Trophoblast cell (in vitro differentiated cells and primary cell): ENCODE measurements at places on chromosomes 6 and 20.

DNA sequence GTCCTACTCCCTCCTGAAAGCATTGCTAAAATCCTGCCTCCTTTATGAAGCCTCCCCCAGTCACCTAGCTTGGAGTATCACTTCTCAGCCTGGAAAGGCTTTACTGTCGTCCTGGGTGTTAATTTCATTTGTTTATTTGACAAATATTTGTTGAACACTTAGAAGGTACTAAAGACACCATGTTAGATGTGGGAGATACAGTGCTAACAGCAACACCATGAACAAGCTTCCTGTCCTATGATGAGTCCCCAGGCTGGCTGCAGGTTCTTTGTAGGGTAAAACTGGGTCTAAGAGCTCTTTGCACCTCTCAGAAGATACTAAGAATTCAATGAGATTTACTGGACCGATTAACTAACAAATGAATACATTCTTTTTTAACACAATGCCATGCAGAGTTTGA, 109.2 kb upstream of the TMEM170B start:
- H3K36me3 ChIP-seq: no peaks in the 10 kb centered on the region
- H3K27me3 ChIP-seq: no peaks in the 10 kb centered on the region

DNA sequence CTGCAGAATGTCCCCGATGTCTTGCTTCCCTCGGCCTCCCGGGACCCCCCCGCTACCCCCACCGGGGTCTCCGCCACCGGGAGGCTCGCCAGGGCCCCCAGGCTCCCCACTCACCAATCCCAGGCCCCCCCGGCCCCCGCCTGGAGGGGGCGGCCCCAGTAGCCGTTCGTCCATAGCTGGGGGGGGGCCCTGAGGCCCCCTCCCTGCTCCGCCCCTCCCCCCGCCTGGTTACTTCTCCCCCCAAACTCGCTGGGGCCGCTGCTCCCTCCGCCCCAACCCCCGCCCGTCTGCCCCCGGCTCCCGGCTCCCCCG, 304 bp downstream of the PBX2 start:
- no peak for DNase-seq
- no peaks in the 10 kb centered on the region for H3K27me3 ChIP-seq
- peaks cover 22% of the 10 kb centered on the region for H3K36me3 ChIP-seq

GRCh38 chr6:32069878-32070515, 31.8 kb downstream of the CYP21A2 start:
- no peaks in the 10 kb centered on the region for H3K36me3 ChIP-seq
- H3K27ac ChIP-seq: no peak overlapping the region
- H3K27me3 ChIP-seq: no peaks in the 10 kb centered on the region
- no peak for DNase-seq

- no peak overlapping the region for H3K4me3 ChIP-seq
- H3K27ac ChIP-seq: no peak overlapping the region
- peaks cover 5% of the 10 kb centered on the region for H3K36me3 ChIP-seq
- H3K4me1 ChIP-seq: peaks cover 7% of the 10 kb centered on the region
Observed at GRCh38 chr20:49874696-49875095, 40.6 kb downstream of the SPATA2 start.
